ENCODE measurements at places on chromosomes 2 and 18. TPM values are rescaled to one million over a fixed set of nuclear protein-coding genes. Genes with fewer than 3 reads are reported as not detected.

DNA sequence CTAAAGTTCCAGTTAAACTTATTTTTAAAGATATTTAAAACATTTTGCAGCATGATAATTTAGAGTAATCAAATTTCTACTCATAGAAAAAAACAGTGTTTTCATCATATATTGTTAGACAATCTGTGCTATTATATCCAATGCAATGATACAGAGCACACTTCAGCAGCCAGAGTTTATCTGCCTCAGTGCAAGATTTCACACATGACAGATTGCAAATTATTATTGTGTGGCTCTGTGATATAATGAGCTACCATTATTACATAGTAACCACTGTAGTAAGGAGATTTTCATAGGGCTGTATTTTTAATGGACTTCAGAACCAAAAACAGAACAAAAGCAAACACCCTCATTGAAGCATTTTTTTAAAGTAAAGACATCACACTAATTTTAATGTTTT is 762.4 kb downstream of the DSC3 start:
- no peaks in the 10 kb centered on the region for H3K4me1 ChIP-seq
- peak; percentile 40 for DNase-seq
- no peaks in the 10 kb centered on the region for H3K27me3 ChIP-seq

DNA sequence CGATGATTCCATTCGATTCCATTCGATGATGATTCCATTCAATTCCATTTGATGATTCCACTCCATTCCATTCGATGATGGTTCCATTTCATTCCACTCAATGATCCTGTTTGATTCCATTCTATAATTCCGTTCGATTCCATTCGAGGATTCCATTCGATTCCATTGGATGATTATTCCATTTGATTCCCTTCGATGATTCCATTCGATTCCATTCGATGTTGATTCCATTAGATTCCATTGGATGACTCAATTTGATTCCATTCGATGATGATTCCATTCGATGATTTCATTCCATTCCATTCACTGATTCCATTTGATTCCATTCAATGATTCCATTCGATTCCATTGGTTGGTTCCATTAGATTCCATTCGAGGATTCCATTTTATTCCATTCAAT is 1084.4 kb downstream of the RPIA start:
- H3K36me3 ChIP-seq, result no peaks in the 10 kb centered on the region
- no peak for DNase-seq
- H3K4me1 ChIP-seq, result no peaks in the 10 kb centered on the region
- no peaks in the 10 kb centered on the region for H3K27me3 ChIP-seq
- H3K4me3 ChIP-seq, result no peak overlapping the region

The PPM1G gene
- 69.8 TPM for total RNA-seq

GRCh38 chr18:10689236-10690034 is 163.6 kb downstream of the NAPG start:
- H3K27ac ChIP-seq, result no peak overlapping the region
- H3K27me3 ChIP-seq, result no peaks in the 10 kb centered on the region
- no peak for DNase-seq
- no peak overlapping the region for H3K4me3 ChIP-seq
- no peaks in the 10 kb centered on the region for H3K4me1 ChIP-seq

DNA sequence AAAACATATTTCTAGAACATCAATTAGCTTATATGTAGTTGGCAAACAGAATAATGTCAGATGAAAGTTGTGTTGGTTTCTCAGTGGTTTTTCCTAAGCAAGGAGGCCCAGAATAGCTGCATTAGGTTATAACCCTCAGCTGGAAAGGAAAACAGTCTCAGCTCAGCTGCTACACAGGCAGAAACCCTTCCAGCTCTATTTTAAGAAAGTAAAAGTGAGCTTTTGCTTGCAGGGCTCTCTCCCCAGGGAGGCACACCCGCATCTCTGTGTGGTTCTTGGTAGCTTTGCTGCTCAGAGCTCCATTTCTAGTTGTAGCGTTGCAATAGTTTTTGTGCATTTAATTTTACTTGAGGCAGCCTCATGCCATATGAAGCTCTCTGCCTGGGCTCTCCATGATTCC is 54.6 kb downstream of the PIKFYVE start:
- H3K27me3 ChIP-seq, result no peaks in the 10 kb centered on the region
- no peak overlapping the region for H3K4me3 ChIP-seq
- H3K4me1 ChIP-seq, result peaks cover 6% of the 10 kb centered on the region
- DNase-seq, result no peak
- peaks cover 4% of the 10 kb centered on the region for H3K36me3 ChIP-seq
- H3K27ac ChIP-seq, result peak overlapping the region; percentile 7

- H3K4me3 ChIP-seq, result no peak overlapping the region
- H3K36me3 ChIP-seq, result peaks cover 3% of the 10 kb centered on the region
- no peak overlapping the region for H3K27ac ChIP-seq
- no peaks in the 10 kb centered on the region for H3K27me3 ChIP-seq
- no peak for DNase-seq
Observed at GRCh38 chr18:10530852-10531251, 5.0 kb downstream of the NAPG start.

DNA sequence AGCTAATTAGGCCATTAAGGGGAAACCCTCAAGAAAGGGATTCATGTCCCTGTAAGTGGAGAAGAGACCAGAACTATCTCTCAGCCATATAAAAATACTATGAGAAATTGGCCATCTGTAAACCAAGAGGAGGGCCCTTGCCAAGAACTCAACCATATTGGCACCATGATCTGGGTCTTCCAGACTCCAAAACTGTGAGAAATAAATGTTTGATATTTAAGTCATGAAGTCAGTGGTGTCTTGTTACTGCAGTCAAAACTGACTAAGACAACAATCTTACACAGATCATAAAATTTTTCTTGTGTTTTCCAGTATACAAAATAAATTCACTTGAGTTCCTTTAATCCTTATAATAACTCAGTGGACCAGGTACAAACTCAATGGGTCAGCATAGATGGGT is 589.8 kb upstream of the CDH2 start:
- no peak overlapping the region for H3K4me3 ChIP-seq
- no peaks in the 10 kb centered on the region for H3K4me1 ChIP-seq
- H3K36me3 ChIP-seq, result no peaks in the 10 kb centered on the region
- no peak overlapping the region for H3K27ac ChIP-seq
- DNase-seq, result no peak
- H3K27me3 ChIP-seq, result no peaks in the 10 kb centered on the region

The CTLA4 gene
- 0.33 TPM for total RNA-seq

The GATA6 gene
- total RNA-seq, result 4.6 TPM

- DNase-seq, result peak; percentile 84
- no peaks in the 10 kb centered on the region for H3K36me3 ChIP-seq
- H3K4me1 ChIP-seq, result peaks cover 51% of the 10 kb centered on the region
- peaks cover 61% of the 10 kb centered on the region for H3K27me3 ChIP-seq
- no peak overlapping the region for H3K27ac ChIP-seq
Observed at GRCh38 chr2:170813611-170814532, 2.8 kb upstream of the GAD1 start.

DNA sequence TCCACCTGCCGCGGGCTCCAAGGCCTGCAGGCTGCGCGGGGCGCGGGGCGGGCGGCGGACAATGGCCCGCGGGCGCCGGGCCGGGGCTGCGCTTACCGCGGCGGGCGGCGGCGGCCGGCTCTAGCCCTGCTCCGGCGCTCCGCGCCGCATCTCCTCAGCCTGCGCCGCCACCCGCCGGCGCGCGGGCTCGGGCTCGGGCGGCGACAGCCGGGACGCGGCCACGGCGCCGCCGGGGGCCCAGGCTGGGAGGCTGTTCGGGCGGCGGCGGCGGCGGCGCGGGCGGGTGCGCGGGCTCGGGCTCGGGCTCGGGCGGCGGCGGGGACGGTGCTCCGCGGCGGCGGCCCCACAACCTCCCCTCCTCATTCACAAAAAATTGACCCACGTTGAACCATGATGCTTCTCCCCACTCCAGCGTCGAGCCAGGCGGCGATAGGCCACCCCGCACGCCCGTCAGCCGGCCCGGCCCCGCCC is at the start of gene HDAC4:
TSS of gene HDAC4 (minus strand) at position 425 of the 471 bp plus-strand sequence. CDS start 48,321 bp downstream, outside the sequence.
- DNase-seq, result no peak
- peak within 1 kb of the TSS; percentile 100 for H3K27ac ChIP-seq
- H3K36me3 ChIP-seq, result no peaks in the 10 kb centered on the region
- H3K27me3 ChIP-seq, result no peaks in the 10 kb centered on the region
- H3K4me1 ChIP-seq, result peaks cover 33% of the 10 kb centered on the region
- H3K4me3 ChIP-seq, result peak within 1 kb of the TSS; percentile 100

The CASP10 gene
- total RNA-seq, result 8.1 TPM

DNA sequence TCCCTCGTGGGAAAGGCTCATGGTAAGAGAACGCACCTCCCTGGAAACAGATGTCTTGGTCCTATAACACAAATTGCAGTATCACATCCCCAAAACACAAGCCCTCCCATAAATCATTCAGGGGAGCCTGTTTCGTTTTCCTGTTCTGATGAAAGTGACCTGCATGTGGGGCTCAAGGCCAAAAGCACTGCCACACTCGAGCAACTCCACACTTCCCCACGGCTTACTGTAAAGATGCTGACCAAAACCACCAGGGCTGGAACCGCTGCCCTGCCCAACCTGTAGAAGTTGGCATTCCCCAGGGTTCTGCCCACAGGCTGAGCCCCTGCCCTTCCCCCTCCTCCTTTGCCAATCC is 139.7 kb downstream of the BCL11A start:
- H3K36me3 ChIP-seq, result no peaks in the 10 kb centered on the region
- no peaks in the 10 kb centered on the region for H3K4me1 ChIP-seq
- peaks cover 5% of the 10 kb centered on the region for H3K27me3 ChIP-seq
- H3K27ac ChIP-seq, result no peak overlapping the region
- no peak for DNase-seq

GRCh38 chr2:74325815-74326214 is 17.4 kb downstream of the SLC4A5 start:
- no peaks in the 10 kb centered on the region for H3K27me3 ChIP-seq
- no peak for DNase-seq
- H3K27ac ChIP-seq, result no peak overlapping the region
- H3K4me1 ChIP-seq, result no peaks in the 10 kb centered on the region
- no peak overlapping the region for H3K4me3 ChIP-seq

The POTEI gene
- total RNA-seq, result 0.72 TPM

The ST6GAL2 gene
- total RNA-seq, result 23.0 TPM

DNA sequence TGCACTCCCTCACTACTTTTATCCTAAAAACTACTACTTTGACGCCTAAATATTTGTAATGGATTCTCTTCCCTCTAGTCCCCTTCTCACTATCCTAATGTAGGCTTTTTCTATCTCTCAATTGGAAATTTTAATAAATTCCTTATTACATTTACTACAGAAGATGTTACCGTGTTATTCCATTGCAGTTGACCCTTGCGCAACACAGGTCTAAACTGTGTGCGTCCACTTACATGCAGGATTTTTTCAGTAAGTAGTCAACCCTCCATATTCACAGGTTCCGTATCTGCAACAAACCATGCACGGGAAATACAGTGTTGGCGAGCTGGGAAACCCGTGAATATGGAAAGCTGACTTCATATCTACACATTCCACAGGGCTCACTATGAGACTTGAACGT is 239.8 kb downstream of the XIRP2 start:
- no peak overlapping the region for H3K27ac ChIP-seq
- no peak for DNase-seq
- no peaks in the 10 kb centered on the region for H3K27me3 ChIP-seq
- no peak overlapping the region for H3K4me3 ChIP-seq
- H3K4me1 ChIP-seq, result no peaks in the 10 kb centered on the region
- H3K36me3 ChIP-seq, result no peaks in the 10 kb centered on the region

The GALNT13 gene
- 55.6 TPM for total RNA-seq

The DYNAP gene
- not detected for total RNA-seq

DNA sequence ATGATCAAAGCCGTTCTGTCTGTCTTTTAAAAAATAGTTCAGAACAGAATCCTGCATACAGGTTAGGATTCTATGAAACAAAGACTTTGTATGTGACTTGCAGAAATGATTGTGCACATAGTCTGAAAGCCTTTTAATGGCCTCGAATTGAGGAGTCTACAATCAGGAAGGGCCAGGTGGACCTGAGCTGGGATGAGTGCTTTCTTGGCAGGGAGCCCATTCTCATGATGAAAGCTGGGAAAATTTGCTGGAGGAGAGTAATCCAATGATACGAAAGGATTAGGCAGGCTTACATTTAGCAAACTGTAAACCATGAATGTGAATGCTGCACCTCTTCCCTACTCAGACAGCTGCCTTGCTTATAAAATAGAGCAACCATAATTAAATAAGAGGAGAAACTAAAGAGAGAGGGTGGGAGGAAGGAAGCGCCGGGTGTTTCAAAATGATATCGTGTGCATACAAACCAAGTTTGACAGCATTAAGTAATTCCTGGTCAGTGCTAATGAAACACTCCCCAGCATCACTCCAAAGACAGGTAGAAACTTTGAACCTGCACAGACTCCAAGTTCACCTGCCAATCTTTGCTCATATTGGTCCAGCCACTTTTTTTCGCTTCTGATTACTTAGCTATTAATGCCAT is 23.7 kb upstream of the CXCR4 start:
- DNase-seq, result peak; percentile 29
- H3K27ac ChIP-seq, result no peak overlapping the region
- H3K4me1 ChIP-seq, result no peaks in the 10 kb centered on the region
- no peaks in the 10 kb centered on the region for H3K27me3 ChIP-seq

- no peak overlapping the region for H3K4me3 ChIP-seq
- H3K27me3 ChIP-seq, result no peaks in the 10 kb centered on the region
- no peak for DNase-seq
Observed at GRCh38 chr2:241134711-241135110, 14.6 kb downstream of the PASK start.

GRCh38 chr2:38515155-38516074 is 87.3 kb downstream of the HNRNPLL start:
- H3K4me3 ChIP-seq, result no peak overlapping the region
- H3K27ac ChIP-seq, result peak overlapping the region; percentile 47
- H3K4me1 ChIP-seq, result peaks cover 4% of the 10 kb centered on the region
- no peak for DNase-seq
- no peaks in the 10 kb centered on the region for H3K36me3 ChIP-seq

DNA sequence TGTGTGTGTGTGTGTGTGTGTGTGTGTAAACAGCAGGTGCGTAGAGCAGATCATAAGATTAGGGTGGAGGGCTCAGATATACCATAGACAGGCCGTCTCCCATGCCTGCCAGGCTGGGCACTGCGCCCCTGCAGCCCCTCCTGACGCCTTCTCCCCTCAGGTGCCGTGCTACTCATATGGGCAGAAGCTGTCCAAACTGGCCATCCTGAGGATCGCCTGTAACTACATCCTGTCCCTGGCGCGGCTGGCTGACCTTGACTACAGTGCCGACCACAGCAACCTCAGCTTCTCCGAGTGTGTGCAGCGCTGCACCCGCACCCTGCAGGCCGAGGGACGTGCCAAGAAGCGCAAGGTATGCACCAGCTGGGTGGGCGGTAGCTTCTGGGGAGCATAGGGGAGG is 10.0 kb downstream of the ATOH8 start:
- peaks cover 5% of the 10 kb centered on the region for H3K27me3 ChIP-seq
- DNase-seq, result no peak
- H3K27ac ChIP-seq, result no peak overlapping the region
- peaks cover 34% of the 10 kb centered on the region for H3K36me3 ChIP-seq
- peaks cover 65% of the 10 kb centered on the region for H3K4me1 ChIP-seq

GRCh38 chr18:54835944-54836343 is 7.7 kb downstream of the RAB27B start:
- no peak overlapping the region for H3K27ac ChIP-seq
- H3K4me1 ChIP-seq, result no peaks in the 10 kb centered on the region
- H3K27me3 ChIP-seq, result no peaks in the 10 kb centered on the region
- DNase-seq, result no peak
- H3K4me3 ChIP-seq, result no peak overlapping the region

GRCh38 chr2:179037807-179038206 is 12.1 kb downstream of the CCDC141 start:
- H3K27ac ChIP-seq, result no peak overlapping the region
- no peak overlapping the region for H3K4me3 ChIP-seq
- DNase-seq, result no peak

- no peak for DNase-seq
- H3K27me3 ChIP-seq, result peaks cover 3% of the 10 kb centered on the region
- no peak overlapping the region for H3K4me3 ChIP-seq
- H3K27ac ChIP-seq, result no peak overlapping the region
Observed at GRCh38 chr2:9753276-9753600, 90.0 kb upstream of the TAF1B start.

The LINC00305 gene
- total RNA-seq, result not detected

Measured in spinal cord (tissue), 10 donors.